ENCODE measurements at places on chromosomes 11 and 22.

DNA sequence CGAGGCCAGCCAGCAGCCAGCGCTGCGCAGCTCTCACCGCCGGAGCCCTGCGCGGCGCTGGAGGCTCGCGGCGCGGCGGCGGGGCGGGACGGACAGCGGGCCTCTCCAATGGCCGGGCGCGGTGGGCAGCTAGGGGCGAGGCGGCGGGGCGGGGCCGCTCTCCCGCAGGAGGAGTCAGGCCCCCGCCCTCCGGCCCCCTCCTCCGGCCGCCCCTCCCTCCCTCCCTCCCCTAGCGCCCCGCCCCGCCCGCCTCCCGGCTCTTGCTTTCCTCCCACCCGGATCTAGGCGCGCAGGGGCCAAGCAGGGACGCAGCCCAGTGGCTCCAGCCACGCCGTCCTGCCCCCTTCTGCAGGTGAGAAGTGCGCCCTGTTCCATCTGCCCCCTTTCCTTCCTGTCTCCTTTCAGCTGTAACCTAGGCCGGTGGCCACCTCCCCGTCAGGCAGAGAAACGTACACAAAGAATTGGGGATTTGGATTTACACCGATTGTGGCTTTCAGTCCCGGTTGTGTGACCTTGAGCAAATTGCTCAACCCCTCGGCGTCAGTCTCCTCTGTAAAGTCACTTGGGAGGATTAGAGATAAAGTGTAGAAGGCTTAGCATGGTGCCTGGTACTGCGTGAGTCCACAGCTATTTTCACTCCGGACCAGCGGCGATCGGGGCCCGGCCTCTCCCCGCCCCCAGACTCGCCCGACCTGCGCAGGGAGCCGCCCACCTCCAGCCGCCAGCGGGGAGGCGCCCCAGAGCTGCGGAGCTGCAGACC, at the start of gene FZD4:
Gene FZD4, minus strand, starts transcription at position 35 of the 760 bp plus-strand sequence. CDS start 310 bp downstream, outside the sequence.
- peak; percentile 46 for DNase-seq

DNA sequence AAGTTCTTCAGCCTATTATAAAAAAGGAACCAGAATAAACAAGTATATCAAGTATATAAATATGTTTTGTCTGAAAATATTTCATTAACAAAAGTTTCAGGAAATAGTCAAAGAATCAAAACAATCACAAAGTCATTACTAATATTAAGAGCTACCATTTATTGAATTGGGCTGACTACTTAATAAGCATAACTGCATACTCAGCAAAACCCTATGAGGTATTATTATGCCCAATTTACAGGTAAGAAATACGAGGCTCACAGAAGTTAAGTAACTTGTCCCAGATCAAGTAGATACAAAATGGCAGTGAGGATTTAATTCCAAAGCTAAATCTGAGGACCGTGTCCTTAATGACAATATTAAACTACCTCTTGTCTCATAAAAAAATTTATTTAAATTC, 52.2 kb downstream of the EIF3M start:
- no peak for DNase-seq

GRCh38 chr11:1671658-1672057, 25.3 kb upstream of the KRTAP5-6 start:
- DNase-seq, result no peak

DNA sequence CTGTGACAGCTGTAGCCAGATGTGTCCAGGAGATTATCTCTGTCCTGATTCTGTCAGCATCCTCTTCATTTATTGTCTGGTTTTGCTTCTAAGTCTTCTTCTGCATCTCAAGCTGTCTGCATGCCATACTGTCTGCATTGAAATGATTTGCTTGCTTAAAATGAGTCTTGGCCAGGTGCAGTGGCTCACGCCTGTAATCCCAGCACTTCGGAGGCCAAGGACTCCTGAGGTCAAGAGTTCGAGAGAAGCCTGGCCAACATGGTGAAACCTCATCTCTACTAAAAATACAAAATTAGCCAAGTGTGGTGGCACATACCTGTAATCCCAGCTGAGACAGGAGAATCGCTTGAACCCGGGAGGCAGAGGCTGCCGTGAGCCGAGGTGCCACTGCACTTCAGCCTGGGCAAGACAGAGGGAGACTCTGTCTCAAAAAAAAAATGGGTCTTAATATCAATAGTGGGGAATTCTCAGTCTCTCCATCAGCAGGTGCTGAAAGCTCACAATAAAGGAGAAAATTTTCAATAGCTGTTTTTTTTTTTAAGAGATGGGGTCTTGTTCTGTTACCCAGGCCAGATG, 39.2 kb upstream of the AMPD3 start:
- no peak for DNase-seq

DNA sequence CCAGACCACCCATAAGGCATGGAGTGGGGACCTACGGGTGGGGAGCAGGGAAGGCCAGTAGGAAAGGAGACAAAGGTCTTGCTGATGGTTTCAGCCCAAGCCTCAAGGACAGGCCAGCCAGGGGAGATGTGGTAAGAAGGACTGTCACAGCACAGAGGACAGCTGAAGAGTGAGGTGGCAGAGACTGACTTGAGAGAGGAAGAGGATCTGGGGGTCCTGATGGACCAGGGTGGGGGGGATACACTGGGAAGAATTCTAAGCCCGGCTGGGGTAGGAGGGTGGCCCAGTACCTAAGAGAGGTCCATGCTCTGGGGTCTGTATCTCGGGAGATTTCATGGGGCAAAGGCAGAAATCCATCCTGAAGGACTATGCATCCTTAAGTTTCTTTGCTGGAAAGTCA, 66.1 kb upstream of the THY1 start:
- no peak for DNase-seq

DNA sequence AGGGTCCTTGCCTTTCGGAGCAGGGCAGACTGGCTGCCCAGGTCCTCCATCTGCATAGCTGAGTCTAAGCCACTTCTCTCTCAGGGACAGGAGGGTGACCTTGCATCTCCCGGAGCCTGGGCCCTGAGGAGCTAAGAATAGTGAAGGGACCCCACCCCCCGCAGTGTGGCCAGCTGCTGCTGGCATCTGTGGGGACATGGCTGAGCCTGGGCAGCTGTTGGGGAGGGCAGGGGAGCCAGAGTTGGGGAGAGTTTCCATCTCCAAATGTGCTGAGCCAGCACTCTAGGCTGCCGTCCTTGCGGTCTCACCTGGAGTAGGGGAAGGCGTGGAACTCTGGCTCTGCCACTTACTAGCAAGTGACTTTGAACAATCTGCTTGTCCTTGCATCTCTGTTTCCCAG, 34.8 kb upstream of the SHISAL1 start:
- no peak for DNase-seq

DNA sequence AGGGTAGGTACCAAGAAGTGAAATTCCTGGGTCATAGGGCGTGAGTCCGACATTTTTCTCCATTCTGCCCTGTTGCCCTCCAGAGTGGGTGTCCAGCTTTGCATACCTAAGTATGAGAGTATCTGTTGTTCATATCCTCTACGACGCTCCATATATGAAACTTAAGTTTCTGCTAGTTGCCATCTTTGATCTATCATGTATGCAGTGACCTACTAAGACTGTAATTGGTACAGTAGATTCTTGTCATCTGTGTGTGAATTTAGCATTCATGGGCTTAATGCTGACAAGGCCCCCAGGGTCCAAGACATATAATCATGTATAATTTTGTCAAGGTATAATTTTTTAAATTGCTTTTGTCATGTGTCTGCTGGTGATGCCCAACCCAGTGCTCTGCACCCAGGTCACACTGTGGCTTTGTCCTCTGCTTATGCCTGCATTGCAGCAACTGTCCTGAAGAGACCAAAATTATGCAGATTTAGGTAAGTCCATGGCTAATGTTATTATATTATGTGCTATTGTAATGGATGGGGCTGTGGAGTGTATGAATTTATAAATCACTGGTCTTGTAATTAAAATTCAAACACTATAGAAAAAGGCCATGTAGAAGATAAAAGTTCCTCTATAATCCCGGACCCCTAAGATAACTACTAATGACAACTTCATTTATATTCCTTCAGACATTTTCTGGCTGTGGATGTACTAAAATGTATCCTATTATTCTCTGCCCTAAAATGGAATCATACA, 12.2 kb downstream of the NEAT1 start:
- no peak for DNase-seq

DNA sequence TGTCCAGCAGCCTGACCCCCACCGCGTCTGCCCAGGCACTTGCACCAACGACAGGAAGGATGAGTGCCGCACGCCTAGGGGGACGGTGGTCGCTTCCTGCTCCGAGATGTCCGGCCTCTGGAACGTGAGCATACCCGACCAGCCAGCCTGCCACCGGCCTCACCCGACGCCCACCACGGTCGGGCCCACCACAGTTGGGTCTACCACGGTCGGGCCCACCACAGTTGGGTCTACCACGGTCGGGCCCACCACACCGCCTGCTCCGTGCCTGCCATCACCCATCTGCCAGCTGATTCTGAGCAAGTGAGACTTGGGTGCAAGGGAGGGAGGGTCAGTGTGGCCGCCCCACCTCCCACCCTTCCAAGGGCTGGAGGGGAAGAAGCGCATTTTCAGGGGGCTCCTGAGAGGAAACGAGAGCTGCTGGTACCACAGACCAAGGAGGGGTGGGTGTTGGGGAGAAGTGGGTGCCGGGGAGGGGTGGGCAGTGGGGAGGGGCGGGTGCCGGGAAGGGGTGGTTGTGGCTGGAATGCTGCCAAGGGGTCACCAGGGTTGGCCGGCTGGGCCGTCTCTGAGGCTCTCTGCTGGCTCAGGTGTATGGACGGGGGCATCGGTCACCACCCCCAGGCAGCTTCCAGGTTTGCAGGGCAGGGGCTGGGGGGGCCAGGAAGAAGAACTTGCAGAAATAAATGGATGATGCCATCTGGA, 27.7 kb upstream of the MUC5B start:
- DNase-seq, result no peak

- no peak for DNase-seq
Measured at GRCh38 chr11:116558504-116559211, 214.1 kb downstream of the BUD13 start.

- no peak for DNase-seq
Measured at GRCh38 chr11:30710221-30710620, 124.1 kb upstream of the MPPED2 start.

DNA sequence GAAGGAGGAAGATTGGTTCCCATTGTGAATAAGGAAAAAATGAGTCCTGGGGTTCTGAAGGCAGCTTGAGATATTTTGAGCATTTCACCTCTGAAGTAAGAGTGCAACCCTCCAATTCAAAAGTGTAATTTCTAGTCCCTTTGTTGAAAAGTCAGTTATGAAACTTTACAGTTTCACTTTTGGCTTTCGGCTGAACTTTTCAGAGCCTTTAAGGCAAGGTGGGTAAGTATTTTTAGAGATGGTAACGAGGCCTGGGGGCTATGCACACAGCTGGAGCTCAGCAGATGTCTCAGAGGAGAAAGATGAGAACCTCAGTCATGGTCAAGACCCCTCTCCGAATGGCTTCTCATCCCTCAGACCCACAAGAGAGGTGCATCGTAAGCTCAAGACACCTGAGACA, 267.6 kb downstream of the KIRREL3 start:
- DNase-seq, result no peak

DNA sequence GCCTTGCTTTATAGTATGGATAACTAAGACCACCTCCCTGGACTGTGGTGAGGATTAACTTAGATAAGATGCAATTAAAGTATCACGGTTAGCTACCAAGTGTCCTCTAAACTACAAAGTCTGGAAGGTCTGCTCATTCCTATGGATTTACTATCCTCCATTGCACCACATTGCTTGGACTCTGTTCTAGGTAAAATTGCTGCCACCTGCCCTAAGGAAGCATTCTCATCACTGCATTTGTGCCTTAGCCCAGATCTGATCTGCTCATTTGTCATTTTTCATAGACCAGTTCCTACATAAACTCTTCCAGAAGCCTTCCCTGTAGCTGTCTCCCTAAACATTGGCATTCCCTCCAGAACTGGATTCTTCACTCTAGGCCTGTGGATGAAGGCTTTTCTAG, 380.0 kb downstream of the INSC start:
- DNase-seq, result no peak

DNA sequence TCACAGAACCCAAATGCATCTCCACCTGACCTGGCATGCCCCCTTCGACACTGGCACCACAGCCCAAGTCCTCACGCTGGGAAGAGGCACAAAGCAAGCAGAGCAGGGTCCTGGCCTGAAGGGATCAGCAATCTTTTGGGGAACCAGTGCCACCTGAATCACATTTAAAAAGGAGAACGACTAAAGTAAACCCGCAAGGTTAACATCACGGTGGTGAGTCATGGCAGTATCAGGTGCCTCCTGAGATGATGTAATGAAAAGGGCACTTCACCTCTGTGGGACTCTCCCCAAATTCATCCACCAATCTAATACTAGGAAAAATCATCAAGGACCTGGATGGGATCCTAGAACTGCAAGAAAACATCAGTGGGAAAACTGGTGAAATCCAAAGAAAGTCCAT, 44.9 kb downstream of the PACSIN2 start:
- DNase-seq, result no peak

- DNase-seq, result no peak
Measured at GRCh38 chr11:34601085-34601444, 19.8 kb upstream of the EHF start.

- DNase-seq, result no peak
Measured at GRCh38 chr11:60863550-60864521, 3.5 kb upstream of the ZP1 start.

DNA sequence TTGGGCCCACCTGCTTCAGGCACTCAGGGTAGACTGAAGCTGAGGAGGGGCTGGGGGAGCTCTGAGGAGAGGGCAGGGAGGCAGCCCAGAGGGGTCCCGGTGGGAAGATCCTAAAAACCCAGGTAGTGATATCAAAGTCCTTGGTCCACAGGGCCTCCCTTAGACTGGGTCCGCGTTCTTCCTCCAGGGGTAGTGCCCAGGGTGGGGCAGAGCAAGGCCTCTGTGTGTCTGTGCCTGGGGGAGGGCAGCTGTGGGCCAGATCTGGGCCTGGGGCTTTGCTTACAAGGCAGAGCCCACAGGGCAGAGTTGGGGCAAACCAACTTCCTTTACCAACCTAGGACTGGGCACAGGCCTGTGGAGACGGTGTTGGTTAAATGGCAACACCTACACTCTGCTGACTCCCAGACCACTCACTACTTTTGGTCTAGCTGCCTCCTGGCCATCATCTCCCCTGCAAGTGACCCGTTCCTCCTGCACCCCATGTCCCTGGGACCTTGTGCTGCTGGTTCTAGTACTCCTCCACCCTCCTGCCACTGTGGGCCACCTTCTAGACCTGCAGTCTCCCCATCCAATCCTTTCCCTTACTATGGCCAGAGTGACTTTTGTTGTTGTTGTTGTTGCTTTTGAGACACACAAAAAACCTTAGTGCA, 15.8 kb downstream of the ATG16L2 start:
- no peak for DNase-seq

DNA sequence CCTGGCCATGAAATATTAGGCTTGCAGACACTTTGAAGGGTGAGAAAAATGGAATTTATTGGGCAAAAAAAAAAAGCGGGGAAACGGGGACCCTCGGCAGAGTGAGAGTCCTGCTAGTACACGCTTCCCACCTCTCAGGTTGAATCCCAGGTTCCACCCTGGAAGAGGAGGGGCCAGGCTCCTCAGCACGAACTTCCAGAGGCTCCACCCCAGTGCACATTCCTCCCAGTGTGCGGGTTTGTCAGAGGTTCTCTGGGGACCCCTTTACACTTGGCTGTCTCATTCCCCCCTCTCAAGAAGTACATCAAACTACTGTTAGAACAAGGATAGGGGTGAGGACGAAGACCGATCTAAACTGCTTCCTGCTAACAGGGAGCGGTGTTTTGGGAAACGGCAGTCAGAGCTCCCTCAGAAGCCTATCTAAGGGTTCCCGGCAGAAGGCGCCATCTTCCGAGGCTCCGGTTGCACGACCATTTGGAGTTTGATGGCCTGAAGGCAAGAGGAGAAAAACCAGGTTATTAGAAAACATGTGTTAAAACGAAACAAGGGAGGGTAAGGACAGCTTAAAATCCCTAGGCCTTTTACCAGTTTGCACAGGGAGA, 27.5 kb downstream of the FOLR3 start:
- DNase-seq, result no peak

GRCh38 chr11:86814775-86815174, 14.4 kb downstream of the PRSS23 start:
- DNase-seq, result no peak

- no peak for DNase-seq
Measured at GRCh38 chr11:112784323-112785073, 176.7 kb upstream of the NCAM1 start.

Data from activated CD8-positive, alpha-beta memory T cell treated with anti-CD3 and anti-CD28 coated beads for 48 hours (primary cell).